CD4-positive, alpha-beta T cell (primary cell): ENCODE measurements at places on chromosomes 7 and 10.

- DNase-seq, result no peak
- H3K27me3 ChIP-seq, result no peaks in the 10 kb centered on the region
- no peaks in the 10 kb centered on the region for H3K36me3 ChIP-seq
- H3K4me3 ChIP-seq, result no peak overlapping the region
These were observed 14.6 kb upstream of the GPER1 start for GRCh38 chr7:1073142-1073977.

GRCh38 chr10:132156382-132156781, 30.4 kb upstream of the DPYSL4 start:
- no peak overlapping the region for H3K4me3 ChIP-seq
- no peaks in the 10 kb centered on the region for H3K27me3 ChIP-seq
- no peak overlapping the region for H3K27ac ChIP-seq
- H3K4me1 ChIP-seq, result peaks cover 19% of the 10 kb centered on the region

GRCh38 chr7:114835303-114835702, 86.6 kb upstream of the MDFIC start:
- H3K36me3 ChIP-seq, result no peaks in the 10 kb centered on the region
- no peak for DNase-seq
- no peak overlapping the region for H3K27ac ChIP-seq
- no peak overlapping the region for H3K4me3 ChIP-seq
- H3K27me3 ChIP-seq, result no peaks in the 10 kb centered on the region

DNA sequence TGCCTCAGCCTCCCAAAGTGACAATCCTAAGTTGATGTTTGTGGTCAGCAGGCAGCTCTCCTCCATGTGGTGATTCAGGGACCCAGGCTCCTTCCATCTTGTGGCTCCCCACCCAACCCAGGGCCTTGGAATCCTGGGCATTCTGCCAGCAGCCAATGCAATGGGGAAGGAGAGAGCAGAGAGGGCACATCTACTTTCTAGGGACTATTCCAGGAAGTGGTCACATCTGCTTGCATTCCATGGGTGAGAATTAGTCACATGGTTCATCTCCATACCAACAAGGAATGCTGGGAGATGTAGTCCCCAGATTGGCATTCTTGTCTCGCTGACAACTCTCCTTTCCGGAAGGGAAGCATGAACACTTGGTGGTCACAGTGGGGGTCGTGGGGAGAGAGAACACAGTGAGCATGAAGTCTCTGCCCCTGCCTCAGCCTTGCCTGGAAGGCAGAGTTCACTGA, 9.9 kb upstream of the SRRM3 start:
- DNase-seq, result no peak
- no peaks in the 10 kb centered on the region for H3K27me3 ChIP-seq
- H3K27ac ChIP-seq, result no peak overlapping the region
- H3K4me1 ChIP-seq, result no peaks in the 10 kb centered on the region
- no peak overlapping the region for H3K4me3 ChIP-seq

DNA sequence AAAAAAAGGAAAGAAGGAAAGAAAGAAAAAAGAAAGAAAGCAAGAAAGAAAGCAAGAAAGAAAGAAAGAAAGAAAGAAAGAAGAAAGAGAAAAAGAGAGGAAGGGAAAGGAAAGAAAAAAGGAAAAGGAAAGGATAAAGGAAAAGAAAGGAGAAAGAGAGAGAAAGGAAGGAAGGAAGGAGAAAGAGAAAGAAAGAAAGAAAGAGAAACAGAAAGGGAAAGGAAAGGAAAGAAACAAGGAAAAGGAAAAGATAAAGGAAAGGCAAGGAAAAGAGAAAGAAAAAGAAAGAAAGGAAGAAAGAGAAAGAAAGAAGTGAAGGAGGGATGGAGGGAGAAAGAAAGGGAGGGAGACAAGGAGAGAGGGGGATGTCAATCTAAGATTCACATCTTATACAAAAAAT, 20.8 kb upstream of the SFTPA2 start:
- DNase-seq, result no peak
- H3K4me1 ChIP-seq, result no peaks in the 10 kb centered on the region
- no peak overlapping the region for H3K4me3 ChIP-seq
- no peaks in the 10 kb centered on the region for H3K27me3 ChIP-seq
- no peaks in the 10 kb centered on the region for H3K36me3 ChIP-seq

DNA sequence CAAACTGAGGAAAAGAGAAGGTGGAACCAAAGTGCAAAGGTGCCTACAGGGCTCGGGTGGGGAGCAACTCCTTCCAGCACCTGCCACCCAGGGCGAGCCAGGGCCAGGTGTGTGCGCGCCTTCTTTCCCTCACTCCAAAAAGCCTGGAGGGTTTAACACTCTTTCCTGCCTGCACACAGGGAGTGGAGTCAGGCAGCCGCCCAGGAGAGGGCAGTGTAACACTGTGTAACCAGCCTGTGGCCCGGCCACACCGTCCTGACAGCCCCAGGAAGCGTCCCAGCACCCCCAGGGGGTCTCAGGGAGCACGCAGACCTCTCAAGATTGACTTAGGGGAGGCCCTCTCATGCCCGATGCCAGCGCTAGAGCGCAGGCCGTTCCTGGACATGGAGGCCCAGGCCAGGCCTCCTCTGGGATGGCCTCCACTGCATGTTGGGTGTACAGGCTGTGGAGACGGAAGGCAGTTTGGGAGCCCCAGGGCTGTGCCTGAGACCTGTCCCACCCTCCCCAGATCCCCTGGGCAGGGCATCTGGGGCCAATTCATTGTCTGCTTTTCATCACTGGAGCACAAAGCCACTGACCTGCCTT, 13.4 kb downstream of the BRI3 start:
- H3K27me3 ChIP-seq, result no peaks in the 10 kb centered on the region
- DNase-seq, result peak; percentile 36
- no peak overlapping the region for H3K27ac ChIP-seq
- no peak overlapping the region for H3K4me3 ChIP-seq
- H3K36me3 ChIP-seq, result peaks cover 21% of the 10 kb centered on the region

- no peaks in the 10 kb centered on the region for H3K36me3 ChIP-seq
- H3K27ac ChIP-seq, result no peak overlapping the region
- H3K4me1 ChIP-seq, result no peaks in the 10 kb centered on the region
- no peak for DNase-seq
- no peak overlapping the region for H3K4me3 ChIP-seq
These were observed 139.7 kb upstream of the PCGF5 start for GRCh38 chr10:91080776-91081175.

GRCh38 chr10:29473087-29473356, 161.7 kb downstream of the SVIL start:
- H3K4me1 ChIP-seq, result no peaks in the 10 kb centered on the region
- H3K27me3 ChIP-seq, result no peaks in the 10 kb centered on the region
- no peak for DNase-seq
- peaks cover 38% of the 10 kb centered on the region for H3K36me3 ChIP-seq
- H3K4me3 ChIP-seq, result no peak overlapping the region

GRCh38 chr7:17618652-17618974, 320.2 kb downstream of the AHR start:
- H3K4me1 ChIP-seq, result no peaks in the 10 kb centered on the region
- H3K27me3 ChIP-seq, result no peaks in the 10 kb centered on the region
- no peak overlapping the region for H3K27ac ChIP-seq
- no peak for DNase-seq
- H3K36me3 ChIP-seq, result no peaks in the 10 kb centered on the region
- no peak overlapping the region for H3K4me3 ChIP-seq

DNA sequence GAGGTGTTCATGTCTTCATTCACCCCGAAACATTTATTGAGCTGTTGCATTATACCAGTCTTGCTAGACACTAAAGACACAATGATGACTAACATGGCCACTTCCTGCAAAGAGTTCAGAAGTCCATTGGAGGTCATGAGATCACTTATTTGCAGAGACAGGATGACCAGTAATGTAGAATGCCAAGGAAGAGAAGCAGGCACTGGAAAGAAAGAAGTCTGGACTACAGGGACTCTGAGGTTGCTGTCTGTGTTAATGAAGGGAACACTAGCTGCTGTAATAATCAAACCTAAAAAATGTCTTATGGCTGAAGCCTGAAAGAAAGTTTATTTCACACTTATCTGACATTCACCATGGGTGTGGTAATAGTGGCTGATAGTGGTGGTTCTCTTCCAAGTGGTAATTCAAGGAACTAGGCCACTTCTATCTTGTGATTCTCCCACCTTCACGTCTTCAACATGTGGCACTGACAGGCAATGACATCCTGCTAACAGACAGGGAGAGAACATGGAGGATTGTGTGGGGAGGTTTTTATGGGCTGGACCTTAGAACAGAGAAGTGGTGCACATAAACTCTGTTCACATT, 89.2 kb upstream of the MKLN1 start:
- H3K27me3 ChIP-seq, result no peaks in the 10 kb centered on the region
- no peak overlapping the region for H3K4me3 ChIP-seq
- no peaks in the 10 kb centered on the region for H3K36me3 ChIP-seq
- no peak overlapping the region for H3K27ac ChIP-seq
- DNase-seq, result no peak

DNA sequence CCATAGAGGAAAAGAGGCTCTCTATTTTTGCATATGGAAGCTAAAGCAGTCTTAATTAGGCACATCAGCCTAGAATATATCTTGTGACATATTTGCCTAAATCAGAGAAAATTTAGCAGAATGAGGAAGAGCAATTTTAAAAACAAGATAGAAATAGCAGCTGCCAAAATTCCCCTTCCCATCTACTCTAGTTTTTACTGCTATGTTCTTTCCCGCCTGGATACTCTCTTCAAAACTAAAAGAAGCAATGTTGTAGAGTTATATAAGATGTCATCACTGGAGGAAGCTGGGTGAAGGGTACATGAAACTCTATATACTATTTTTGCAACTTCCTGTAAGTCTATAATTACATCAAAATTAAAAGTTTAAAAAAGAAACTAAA, 87.0 kb downstream of the ARMH3 start:
- H3K4me3 ChIP-seq, result no peak overlapping the region
- peaks cover 5% of the 10 kb centered on the region for H3K4me1 ChIP-seq
- no peak overlapping the region for H3K27ac ChIP-seq
- peaks cover 37% of the 10 kb centered on the region for H3K36me3 ChIP-seq
- no peaks in the 10 kb centered on the region for H3K27me3 ChIP-seq

DNA sequence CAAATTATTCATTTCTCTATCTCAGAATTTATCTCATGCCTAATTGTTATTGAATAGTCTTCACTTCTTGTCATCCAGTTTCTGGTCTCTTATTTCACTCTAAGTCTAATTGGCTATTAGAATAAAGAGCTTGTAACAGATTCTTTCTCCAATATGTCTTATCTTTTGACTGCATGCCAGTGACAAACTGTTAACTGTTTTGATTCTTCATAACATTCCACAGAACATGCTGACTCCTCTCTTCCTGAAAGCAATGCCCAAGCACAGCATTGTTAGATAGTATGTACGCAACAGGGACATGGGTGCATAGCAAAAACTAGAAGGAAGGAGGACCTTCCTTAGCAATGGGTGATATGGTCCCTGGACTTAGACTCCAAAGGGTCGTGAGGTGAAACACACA, 65.4 kb downstream of the TRUB1 start:
- H3K4me1 ChIP-seq, result no peaks in the 10 kb centered on the region
- H3K36me3 ChIP-seq, result no peaks in the 10 kb centered on the region
- peaks cover 4% of the 10 kb centered on the region for H3K27me3 ChIP-seq
- no peak overlapping the region for H3K4me3 ChIP-seq

- DNase-seq, result no peak
- H3K4me3 ChIP-seq, result no peak overlapping the region
- no peaks in the 10 kb centered on the region for H3K4me1 ChIP-seq
These were observed 33.0 kb upstream of the SHH start for GRCh38 chr7:155845226-155845625.

DNA sequence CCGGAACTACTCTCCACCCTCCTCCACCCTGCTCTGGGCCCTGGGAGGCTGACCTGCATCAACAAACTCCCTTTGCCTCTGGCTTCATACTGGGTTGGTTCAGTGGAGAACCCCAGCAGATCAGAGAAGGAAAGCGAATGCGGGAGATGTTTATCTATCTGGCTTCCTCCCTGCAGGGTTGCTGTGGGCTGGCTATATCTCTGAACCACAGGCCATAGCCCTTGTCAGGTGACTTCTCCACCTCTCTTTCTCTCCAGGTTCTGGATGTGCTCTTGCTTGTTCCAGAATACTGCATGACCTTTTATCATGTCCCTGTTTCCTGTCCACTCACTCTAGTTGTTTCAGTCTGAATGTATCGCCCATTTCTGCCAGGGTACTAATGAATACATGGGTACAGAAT, 51.7 kb upstream of the IFRD1 start:
- H3K4me3 ChIP-seq, result no peak overlapping the region
- no peaks in the 10 kb centered on the region for H3K36me3 ChIP-seq
- no peaks in the 10 kb centered on the region for H3K27me3 ChIP-seq
- no peak for DNase-seq
- peaks cover 12% of the 10 kb centered on the region for H3K4me1 ChIP-seq
- H3K27ac ChIP-seq, result peak overlapping the region; percentile 10

DNA sequence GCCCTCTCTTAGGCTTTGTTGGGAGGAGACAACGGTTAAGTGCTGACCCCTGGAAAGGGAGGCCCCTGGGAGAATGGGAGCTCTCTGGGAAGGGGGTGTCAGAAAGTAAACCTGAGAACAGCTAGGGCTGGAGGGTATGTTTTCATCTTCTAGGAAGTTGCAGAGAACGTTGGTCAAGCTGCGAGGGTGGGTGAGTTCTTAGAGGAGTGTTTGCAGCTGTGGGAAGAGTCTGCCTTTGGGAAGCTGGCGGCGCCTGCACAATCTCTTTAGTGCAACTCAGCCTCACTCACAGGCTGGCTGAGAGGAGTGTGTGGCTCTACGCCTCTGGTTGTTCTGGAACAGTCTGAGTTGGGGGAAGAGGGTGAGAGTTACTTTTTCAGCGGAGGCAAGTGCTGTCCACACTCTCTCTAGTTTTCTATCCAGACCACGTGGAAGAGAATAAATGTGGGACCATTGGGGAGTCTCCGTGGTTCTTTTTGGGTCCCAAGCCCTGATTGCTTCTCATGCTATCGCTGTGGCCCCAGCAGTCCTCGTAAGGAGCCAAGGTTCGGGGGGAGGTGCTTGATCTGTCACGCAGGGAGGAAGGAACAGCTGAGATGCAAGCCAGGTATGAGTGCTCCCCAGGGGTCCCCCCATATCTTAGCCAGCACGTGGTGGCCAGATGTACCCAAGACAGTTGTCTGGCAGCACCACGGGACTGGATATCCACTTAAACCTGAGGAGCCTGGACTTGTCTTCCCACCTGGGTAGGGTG, 237.2 kb downstream of the BUB3 start:
- no peak for DNase-seq
- no peaks in the 10 kb centered on the region for H3K27me3 ChIP-seq
- H3K36me3 ChIP-seq, result no peaks in the 10 kb centered on the region
- no peak overlapping the region for H3K4me3 ChIP-seq

- H3K4me3 ChIP-seq, result no peak overlapping the region
- no peaks in the 10 kb centered on the region for H3K27me3 ChIP-seq
- no peak overlapping the region for H3K27ac ChIP-seq
- DNase-seq, result no peak
These were observed 24.3 kb downstream of the SUN3 start for GRCh38 chr7:48004638-48005037.

GRCh38 chr7:112789453-112789816, 758 bp downstream of the TMEM168 start:
- peak overlapping the region; percentile 79 for H3K27ac ChIP-seq
- H3K27me3 ChIP-seq, result no peaks in the 10 kb centered on the region
- DNase-seq, result no peak
- H3K36me3 ChIP-seq, result peaks cover 4% of the 10 kb centered on the region

- no peaks in the 10 kb centered on the region for H3K4me1 ChIP-seq
- H3K4me3 ChIP-seq, result no peak overlapping the region
- DNase-seq, result no peak
- H3K36me3 ChIP-seq, result no peaks in the 10 kb centered on the region
- H3K27ac ChIP-seq, result no peak overlapping the region
These were observed 9.2 kb downstream of the JMJD1C start for GRCh38 chr10:63456437-63457210.

GRCh38 chr7:73387908-73388414, 45.6 kb upstream of the FZD9 start:
- H3K27me3 ChIP-seq, result no peaks in the 10 kb centered on the region
- H3K4me1 ChIP-seq, result no peaks in the 10 kb centered on the region
- H3K36me3 ChIP-seq, result no peaks in the 10 kb centered on the region
